ENCODE measurements at places on chromosomes 11 and 22.

DNA sequence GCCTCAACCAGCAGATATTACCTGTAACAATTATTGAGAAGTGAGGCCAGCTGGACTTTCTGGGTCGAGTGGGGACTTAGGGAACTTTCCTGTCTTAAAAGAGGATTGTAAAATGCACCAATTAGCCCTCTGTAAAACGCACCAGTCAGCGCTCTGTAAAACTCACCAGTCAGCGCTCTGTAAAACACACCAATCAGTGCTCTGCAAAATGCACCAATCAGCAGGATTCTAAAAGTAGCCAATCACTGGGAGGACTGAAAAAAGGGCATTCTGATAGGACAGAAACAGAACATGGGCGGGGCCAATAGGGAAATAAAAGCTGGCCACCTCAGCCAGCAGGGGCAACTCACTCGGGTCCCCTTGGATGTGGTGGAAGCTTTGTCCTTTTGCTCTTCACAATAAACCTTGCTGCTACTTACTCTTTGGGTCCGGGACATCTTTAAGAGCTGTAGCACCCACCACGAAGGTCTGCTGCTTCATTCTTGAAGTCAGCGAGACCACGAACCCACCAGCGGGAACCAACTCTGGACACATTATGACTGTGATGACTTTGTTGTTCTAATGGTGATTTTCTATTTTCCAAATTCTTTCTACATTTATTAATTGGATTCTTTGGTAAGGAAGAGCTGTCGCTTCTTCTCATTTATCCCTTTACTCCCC lies 40.2 kb upstream of the FGF3 start:
- no peak overlapping the region for H3K27ac ChIP-seq
- H3K36me3 ChIP-seq, result no peaks in the 10 kb centered on the region
- no peaks in the 10 kb centered on the region for H3K4me1 ChIP-seq
- no peaks in the 10 kb centered on the region for H3K27me3 ChIP-seq
- no peak for DNase-seq
- no peak overlapping the region for H3K4me3 ChIP-seq

- no peaks in the 10 kb centered on the region for H3K4me1 ChIP-seq
- no peak overlapping the region for H3K4me3 ChIP-seq
- no peak for DNase-seq
- no peak overlapping the region for H3K27ac ChIP-seq
Observed at GRCh38 chr11:5476186-5476819, 12.2 kb upstream of the OR52D1 start.

- H3K27me3 ChIP-seq, result no peaks in the 10 kb centered on the region
- peaks cover 80% of the 10 kb centered on the region for H3K4me1 ChIP-seq
- peak overlapping the region; percentile 61 for H3K4me3 ChIP-seq
- H3K27ac ChIP-seq, result peak overlapping the region; percentile 92
Observed at GRCh38 chr22:29073618-29074275, 912 bp downstream of the KREMEN1 start.

GRCh38 chr11:124608147-124608546 lies 3.1 kb upstream of the PANX3 start:
- no peak overlapping the region for H3K4me3 ChIP-seq
- DNase-seq, result no peak
- no peaks in the 10 kb centered on the region for H3K36me3 ChIP-seq
- no peaks in the 10 kb centered on the region for H3K4me1 ChIP-seq
- H3K27ac ChIP-seq, result no peak overlapping the region

DNA sequence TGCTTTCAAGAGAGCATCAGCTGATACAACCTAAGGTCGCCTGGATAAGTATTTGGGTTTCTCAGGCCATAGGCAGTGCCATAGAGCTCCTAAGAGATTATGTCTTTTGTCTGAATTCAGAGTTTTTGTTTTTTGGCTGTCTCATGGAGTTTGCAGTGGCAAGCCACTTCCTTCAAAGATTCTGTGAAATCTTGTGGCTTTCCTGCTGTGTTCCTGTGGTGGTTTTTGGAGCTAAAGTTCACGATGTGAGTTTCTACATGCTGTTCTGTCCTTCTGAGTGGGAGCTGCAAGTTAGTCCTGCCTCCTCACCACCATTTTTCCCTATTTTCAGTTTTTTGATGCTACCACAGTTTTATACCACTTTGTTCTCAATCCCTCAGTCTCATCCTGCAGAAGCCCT lies 111.4 kb downstream of the COMMD9 start:
- H3K27ac ChIP-seq, result no peak overlapping the region
- no peak for DNase-seq
- no peak overlapping the region for H3K4me3 ChIP-seq
- H3K4me1 ChIP-seq, result no peaks in the 10 kb centered on the region

DNA sequence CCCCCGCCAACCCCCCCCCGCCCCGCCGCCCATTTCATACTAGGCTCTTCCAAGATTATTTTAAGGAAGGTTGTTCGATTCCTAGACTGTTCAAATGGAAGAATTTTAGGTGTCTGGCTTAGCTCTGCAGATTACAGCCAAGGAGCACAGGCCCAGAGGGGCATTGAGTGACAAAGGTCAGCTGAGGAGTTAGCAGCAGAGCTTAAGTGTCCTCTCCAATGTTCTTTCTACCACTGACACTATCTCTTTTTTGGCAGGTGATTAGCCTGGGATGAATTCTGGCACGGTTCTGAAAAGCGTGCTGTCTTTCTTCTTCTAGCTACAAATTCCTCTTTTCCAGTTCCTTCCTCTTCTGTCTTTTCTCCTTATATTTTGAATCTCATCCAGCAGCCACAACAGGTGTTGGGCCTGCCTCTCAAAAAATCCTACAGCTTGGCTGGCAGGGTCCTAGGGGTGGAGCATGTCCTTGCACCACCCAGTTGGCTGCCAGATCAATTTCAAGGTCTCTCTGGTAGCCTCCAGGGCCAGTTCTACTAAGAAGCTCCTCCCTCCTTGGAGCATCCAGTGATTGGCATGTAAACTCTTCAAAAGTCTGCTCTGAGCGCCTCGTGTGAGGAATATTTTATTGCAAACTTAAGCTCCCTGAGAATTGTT lies 23.0 kb downstream of the KCNE3 start:
- H3K36me3 ChIP-seq, result no peaks in the 10 kb centered on the region
- H3K27ac ChIP-seq, result no peak overlapping the region
- peaks cover 42% of the 10 kb centered on the region for H3K4me1 ChIP-seq
- DNase-seq, result no peak
- H3K4me3 ChIP-seq, result no peak overlapping the region

DNA sequence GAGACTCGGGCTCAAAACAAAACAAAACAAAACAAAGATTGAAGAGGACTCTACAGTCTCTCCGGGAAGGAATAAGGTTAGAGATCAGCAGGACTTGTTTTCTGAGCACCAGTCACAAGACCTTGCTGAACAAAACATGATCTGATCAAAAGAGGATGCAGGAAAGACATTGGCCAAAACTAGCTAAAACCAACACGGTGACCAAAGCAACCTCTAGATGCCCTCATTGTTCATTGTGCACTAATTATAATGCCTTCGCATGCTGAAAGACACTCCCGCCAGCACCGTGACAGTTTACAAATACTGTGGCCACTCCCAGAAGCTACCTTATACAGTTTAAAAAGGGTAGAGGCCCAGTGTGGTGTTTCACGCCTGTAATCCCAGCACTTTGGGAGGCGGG lies 15.7 kb upstream of the CHKA start:
- DNase-seq, result no peak
- no peaks in the 10 kb centered on the region for H3K4me1 ChIP-seq
- no peaks in the 10 kb centered on the region for H3K27me3 ChIP-seq
- no peak overlapping the region for H3K4me3 ChIP-seq

DNA sequence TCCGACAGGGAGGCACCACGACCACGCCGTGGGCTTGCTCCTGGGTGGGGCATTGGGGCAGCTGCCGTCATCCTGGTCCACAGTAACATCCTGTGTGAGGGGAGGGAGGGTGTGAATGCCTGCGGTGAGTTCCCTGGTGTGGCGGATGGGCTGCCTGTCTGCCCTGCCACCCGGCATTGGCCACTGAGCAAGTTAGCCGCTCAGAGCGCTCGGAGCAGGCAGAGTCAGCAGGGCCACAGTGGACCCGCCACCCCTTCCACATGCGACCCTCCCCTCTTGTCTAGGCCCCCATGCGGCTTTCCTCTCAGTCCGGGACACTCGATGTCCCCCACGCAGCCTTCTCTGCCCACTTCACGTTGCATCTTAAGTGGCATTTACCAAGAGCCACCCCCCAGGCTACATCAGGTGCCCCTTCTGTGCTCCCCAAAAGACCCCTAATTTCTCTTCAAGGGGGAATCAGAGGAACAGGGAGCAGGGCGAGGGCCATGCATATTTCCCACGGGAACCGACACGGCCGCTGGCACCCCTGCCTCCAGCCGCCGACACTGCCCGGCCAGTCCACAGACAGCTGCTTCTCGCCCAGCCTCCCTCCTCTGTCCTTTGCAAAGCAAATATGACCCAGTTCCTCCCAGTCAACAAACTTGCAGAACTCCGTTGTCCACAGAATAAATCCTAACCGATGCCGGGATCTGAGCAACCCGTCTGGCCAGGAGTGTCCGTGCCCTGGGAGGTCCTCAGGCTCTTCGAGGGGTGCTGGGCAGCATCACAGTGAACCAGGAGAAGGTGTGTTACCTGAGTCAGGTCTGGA lies 1482.1 kb downstream of the TBC1D22A start:
- H3K4me1 ChIP-seq, result no peaks in the 10 kb centered on the region
- no peaks in the 10 kb centered on the region for H3K36me3 ChIP-seq
- DNase-seq, result no peak
- no peak overlapping the region for H3K4me3 ChIP-seq
- H3K27ac ChIP-seq, result no peak overlapping the region

GRCh38 chr11:91497847-91498246 lies 726.8 kb upstream of the FAT3 start:
- DNase-seq, result no peak
- H3K4me1 ChIP-seq, result no peaks in the 10 kb centered on the region
- no peaks in the 10 kb centered on the region for H3K36me3 ChIP-seq
- H3K4me3 ChIP-seq, result no peak overlapping the region

- H3K27me3 ChIP-seq, result no peaks in the 10 kb centered on the region
- H3K27ac ChIP-seq, result no peak overlapping the region
- no peak overlapping the region for H3K4me3 ChIP-seq
- H3K36me3 ChIP-seq, result no peaks in the 10 kb centered on the region
- no peak for DNase-seq
Observed at GRCh38 chr11:80844110-80844819, 1403.4 kb upstream of the TENM4 start.

DNA sequence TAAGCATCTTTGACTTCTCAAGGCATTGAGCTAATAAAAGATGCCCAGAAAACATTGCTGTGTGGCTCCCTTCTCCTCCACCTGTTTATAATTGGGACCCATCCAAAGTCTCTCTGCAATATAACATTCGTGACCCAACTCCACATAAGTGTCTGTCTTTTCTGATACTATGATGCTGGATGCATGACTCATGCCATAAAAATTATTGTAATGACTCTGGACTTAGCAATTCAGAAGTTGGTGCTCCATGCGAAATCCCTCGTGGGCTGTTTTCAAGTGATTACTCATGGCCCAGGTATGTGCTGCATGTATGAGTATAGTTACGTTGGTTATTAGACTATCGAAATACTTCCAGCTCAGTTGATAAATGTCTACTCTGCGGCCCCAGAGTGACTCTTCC lies 11.7 kb downstream of the FJX1 start:
- no peak for DNase-seq
- no peak overlapping the region for H3K27ac ChIP-seq
- no peak overlapping the region for H3K4me3 ChIP-seq
- H3K4me1 ChIP-seq, result peaks cover 7% of the 10 kb centered on the region
- H3K27me3 ChIP-seq, result no peaks in the 10 kb centered on the region

DNA sequence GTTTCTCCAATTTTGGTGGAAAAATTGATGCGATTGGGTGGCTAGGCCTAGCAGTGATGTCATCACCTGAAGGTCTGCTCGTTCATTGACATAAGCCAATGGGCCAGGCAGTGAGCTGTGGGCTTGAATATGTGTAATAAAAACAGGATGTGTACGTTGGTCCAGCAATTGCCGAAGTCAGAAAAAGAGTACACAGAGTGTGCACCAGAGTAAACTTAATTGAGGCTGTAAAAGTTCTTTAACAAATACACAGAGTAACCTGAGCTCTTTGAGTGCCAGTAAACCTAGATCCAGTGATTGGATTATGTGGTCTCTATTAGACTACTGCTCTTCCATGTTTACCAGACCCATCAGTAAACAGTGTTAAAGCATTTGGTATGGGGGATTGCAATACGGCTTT lies 13.0 kb upstream of the GLYATL1 start:
- no peaks in the 10 kb centered on the region for H3K27me3 ChIP-seq
- no peak overlapping the region for H3K27ac ChIP-seq
- DNase-seq, result no peak

DNA sequence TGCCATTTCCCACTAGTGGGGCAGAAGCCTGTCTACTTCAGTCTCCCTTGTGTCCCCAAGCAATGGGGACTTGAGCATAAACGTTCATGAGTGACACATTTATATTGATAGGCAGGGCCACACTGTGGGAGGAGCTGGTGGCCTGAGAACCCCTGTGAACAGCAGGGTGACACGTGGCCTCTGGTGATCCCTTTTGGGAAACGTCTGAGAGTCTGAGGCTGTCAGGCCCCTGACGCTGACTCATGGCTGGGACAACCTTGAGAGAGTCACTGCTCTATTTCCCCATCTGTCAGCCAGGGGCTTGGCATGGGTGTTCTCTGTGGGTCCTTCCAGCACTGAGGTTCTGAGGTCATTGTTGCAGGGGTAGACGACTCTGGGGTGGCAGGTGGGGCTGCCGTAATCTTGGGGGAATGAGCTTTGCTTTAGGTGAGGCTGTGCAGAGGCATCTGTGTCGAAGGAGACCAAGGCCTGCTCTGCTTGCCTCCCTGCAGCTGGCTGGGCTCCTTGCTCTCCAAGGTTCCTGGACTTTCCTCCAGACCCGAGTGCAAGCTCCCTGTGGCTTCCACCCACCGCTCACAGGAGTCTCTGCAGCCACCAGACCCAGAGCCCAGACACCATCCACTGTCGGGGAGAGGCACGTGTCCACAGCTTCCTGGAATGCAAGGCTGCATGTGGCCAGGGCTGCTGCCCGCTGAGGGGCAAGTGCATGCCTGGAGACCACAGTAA lies 54.7 kb downstream of the SMIM38 start:
- H3K36me3 ChIP-seq, result no peaks in the 10 kb centered on the region
- H3K27ac ChIP-seq, result no peak overlapping the region
- DNase-seq, result no peak
- H3K27me3 ChIP-seq, result no peaks in the 10 kb centered on the region
- no peaks in the 10 kb centered on the region for H3K4me1 ChIP-seq
- H3K4me3 ChIP-seq, result no peak overlapping the region

- no peak within 1 kb of the TSS for H3K27ac ChIP-seq
- H3K36me3 ChIP-seq, result no peaks in the 10 kb centered on the region
- no peak within 1 kb of the TSS for H3K4me3 ChIP-seq
- H3K27me3 ChIP-seq, result no peaks in the 10 kb centered on the region
- H3K4me1 ChIP-seq, result no peaks in the 10 kb centered on the region
Observed at GRCh38 chr11:60455531-60456042, at the start of gene MS4A1. TSS of gene MS4A1 (plus strand) at chr11:60455847. CDS start at chr11:60462375, 6,528 bp downstream.
